ENCODE measurements at places on chromosomes 11 and 22. TPM values are rescaled to one million over a fixed set of nuclear protein-coding genes. Genes with fewer than 3 reads are reported as not detected.

GRCh38 chr22:27626675-27627443 is 174.7 kb downstream of the MN1 start:
- no peak for DNase-seq

DNA sequence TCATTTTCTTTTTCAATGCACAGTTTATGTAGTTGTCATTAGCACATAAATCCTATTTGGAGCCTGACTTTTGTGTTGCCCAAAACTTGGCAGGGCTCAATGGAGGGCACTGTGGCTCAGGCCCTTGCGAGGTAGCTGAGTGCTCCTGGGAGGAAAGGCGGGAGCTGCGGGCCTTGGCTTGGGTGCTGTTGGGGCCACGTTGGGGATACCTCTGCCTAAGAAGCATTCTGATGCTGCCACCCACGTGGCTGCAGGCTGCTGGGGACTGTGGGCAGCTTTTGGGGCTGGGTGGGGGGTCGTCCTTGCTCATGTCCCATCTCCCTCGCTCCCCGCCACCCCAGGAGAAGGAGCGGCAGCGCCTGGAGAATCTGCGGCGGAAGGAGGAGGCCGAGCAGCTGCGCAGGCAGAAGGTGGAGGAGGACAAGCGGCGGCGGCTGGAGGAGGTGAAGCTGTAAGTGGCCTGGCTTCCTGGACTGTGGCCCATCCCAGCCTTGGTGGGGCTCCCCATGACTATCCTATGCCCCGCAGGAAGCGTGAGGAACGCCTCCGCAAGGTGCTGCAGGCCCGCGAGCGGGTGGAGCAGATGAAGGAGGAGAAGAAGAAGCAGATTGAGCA is 20.9 kb downstream of the INCENP start:
- no peak for DNase-seq

DNA sequence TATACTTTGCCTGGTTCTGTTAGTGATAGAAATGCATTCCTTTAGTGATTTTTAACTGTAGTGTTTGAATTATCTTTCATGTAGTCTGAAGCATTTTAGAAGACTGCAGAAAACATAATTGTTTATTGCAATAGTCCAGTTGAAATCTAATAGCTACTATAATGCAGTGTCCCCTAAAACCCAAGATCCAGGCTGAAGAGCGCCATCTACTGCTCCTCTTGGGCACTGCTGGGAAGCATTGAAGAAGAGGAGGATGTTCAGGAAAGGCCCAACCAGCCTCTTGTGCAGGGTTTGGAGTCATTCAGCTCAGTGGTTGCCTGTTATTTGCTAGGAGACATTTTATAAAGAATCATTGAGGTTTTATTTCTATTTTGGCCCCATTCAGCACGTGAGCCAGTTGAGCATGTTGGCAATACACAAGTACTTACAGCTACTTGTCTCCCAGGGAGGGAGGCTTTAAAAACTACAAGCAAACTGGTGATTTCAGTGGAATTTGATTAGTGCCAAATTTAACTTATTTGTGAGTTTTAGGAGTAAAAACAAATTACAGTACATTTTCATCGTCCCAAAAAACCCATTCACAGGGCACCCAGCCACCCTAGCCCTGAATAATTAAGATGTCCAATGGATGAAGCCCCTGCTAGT is 74.9 kb upstream of the HORMAD2 start:
- DNase-seq, result peak; percentile 82

DNA sequence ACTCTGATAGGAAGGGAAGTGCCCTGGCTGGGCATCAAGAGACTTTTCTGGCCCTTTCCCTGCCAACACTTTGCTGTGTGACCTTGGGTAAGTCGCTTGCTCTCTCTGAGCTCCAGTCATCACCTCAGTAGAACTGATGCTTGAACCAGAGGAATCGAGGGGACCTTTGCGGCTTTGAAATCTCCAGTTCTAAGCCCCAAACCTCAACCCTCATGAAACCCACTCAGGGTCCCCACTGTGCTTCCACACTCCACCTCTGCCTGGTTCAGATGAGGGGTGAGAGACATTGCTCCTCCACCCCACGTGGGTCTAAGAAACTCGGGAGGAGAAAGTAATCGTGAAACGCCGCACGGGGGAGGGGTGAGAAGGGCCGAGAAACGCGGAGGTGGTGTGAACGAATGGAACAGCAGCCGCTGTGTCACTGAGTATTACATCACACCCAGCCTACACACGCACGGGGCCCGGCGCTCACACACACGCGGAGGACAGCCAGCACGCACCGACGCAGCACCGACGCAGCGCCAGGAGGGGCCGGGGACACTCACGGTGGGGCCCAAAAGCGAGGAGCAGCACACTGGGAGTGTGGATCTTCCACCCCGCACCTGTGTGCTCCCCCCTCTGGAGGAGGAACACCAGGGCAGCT is 4.3 kb downstream of the RTN4RL2 start:
- DNase-seq, result no peak

GRCh38 chr11:92397221-92397755 is 172.7 kb downstream of the FAT3 start:
- no peak for DNase-seq

DNA sequence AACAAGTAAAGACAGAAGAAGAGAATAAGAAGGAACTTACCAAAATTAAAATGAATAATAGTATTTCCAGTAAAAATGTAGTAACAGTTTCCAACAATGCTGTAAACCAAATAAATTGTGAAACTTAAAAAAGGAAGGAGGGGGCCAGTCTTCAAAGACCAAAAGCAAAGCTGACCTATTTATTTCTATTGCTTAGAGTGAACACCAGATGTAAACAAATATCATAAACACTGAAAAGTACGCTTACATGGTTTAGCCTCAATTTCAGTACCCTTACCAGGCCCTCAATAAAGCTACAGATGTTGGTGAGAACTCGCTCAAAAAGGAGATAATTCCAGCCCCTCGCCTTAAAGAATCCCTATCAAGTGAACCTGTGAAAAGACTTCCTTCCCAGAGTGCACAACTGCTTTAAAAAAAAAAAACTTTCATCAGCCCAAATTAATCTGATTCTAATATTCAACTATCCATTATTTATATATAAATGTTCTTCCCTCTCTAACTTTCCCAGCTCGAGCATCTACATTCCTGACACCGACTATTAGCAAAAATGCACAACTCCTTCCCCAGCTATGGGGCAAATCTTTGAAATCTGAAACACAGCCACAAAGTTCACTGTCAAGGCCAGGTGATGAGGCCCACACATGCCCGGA is 2.4 kb downstream of the PHF21A start:
- DNase-seq, result no peak

DNA sequence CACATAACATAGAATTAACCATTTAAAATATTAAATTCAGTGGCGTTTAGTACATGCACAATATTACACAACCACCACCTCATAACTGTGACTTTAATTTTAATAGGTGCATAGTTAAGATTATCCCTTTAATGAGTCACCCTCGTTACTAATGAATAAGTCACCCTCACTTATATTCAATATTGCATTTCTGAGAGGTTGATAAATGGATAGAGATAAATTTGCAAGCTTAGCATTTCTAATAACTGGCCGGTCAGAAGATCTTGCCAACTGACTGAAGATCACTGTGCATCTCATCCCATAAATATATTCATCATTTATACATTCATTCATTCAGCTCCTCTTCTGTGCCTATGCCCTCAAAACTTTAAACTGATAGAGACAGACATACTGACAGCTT is 243.7 kb downstream of the TTC28 start:
- no peak for DNase-seq

- no peak for DNase-seq
Measured at GRCh38 chr11:36730761-36731160, 132.7 kb upstream of the RAG2 start.

GRCh38 chr11:76209375-76209972 is 3.2 kb upstream of the WNT11 start:
- peak; percentile 52 for DNase-seq

DNA sequence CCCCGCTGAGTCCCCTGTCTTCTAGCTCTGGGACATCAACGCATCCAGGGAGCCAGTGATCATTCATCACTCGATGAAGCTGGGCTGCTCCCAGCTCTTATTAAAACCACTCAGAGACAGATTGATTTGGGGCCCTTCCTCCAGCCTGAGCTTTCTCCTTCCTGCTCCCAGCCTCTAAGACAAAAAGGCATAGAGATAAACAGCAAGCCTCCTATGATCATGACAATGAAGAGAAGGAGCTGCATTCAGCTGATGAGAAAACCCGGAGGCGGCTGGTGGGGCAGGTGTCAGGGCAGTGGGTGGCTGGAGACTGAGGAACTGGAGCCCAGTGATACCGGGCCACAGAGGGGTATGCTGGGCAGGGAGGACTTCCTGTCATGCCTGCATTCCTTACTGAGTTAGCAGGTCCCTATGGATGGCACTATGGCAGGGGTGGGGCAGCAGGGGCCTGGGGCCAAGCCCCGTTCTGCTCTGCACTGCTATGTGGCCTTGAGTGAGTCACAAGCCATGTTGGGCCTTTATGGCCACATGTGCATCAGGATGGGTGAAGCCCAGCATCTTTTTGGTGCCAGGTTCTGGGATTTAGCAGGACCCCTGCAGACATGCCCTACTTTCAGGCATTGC is 20.2 kb downstream of the PVALB start:
- DNase-seq, result no peak

DNA sequence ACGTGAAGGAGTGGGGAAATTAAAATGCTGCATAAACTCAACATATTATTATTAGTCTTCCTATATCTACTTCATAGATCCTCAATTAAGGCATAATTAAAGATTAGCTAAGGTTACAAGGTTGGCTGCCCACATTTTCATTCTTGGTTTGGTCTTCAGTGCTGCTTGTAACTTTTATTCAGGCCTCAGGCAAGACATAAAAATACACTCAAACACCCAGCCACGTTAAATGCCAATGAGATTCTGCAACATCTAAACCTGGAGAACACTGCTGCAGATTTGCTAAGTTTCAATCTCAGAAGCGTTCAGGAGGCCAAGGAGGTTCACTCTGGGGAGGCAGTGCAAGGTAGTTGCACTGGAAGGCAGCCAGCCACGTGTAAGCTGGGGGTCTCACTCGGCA is 358.7 kb upstream of the NARS2 start:
- no peak for DNase-seq

DNA sequence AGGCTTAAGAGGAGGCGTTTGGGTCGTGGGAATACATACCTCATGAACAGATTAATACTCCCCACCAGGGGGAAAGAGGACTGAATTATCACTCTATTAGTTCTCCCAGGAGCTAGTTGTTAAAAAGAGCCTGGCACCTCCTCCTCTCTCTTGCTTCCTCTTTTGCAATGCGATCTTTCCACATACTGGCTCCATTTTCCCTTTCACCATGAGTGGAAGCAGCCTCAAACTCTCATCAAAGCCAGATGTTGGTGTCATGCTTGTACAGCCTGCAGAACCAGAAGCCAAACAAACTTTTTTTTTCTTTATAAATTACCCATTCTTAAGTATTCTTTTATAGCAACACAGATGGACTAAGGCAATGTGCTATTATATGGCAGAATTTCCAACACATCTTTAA is 258.5 kb downstream of the FAM76B start:
- DNase-seq, result no peak

DNA sequence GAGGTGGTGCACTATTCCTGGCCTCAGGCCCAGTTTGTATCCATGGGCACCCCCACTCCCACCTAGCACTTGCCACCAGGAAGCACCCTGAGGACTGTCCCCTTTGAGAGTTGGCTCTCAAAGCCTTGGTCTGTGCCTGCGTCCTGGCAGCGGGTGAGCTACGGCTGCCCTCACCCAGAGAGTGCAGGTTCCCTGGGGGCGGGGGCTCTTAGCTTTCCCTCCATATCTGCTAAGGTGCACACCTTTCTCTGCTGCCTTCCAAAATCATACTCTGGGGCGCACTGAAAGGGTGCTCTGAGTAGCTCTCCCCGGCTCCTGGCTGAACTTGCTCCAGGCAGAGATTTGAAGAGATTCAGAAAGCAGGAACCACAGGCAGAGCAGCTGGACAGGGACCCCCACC is 7.1 kb downstream of the KCNQ1 start:
- no peak for DNase-seq

The TSPAN32 gene
- not detected for total RNA-seq

The ST14 gene
- 528 TPM for total RNA-seq

The C1QTNF4 gene
- 2.5 TPM for total RNA-seq

The MS4A6E gene
- total RNA-seq, result not detected

All from transverse colon (tissue), 4 donors.